ENCODE measurements at places on chromosomes 11 and 22.

DNA sequence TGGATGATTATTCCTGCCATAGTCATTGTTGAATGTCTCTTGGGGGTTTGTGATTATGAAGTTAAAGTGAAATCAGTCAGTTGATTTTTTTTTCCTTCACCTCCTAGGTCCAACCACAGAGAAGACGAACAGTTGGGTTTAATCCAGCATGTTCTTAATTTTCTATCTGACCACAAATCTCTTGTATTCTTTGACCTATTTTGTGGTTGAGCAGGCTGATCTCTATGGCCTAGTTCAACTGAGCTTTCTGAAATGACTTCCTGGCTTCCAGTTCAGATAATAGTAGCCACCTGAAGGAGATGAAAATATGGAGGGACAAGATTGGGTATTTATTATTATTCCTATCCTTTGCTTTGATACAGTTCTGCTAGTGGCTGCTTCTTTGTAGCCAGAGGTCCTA is 5.2 kb upstream of the OR56A5 start:
- DNase-seq, result no peak

GRCh38 chr11:1422481-1422880 is 32.7 kb downstream of the BRSK2 start:
- no peak for DNase-seq

GRCh38 chr11:134643115-134644012 is 231.3 kb upstream of the B3GAT1 start:
- no peak for DNase-seq

GRCh38 chr11:78965432-78965831 is 390.8 kb upstream of the NARS2 start:
- no peak for DNase-seq

DNA sequence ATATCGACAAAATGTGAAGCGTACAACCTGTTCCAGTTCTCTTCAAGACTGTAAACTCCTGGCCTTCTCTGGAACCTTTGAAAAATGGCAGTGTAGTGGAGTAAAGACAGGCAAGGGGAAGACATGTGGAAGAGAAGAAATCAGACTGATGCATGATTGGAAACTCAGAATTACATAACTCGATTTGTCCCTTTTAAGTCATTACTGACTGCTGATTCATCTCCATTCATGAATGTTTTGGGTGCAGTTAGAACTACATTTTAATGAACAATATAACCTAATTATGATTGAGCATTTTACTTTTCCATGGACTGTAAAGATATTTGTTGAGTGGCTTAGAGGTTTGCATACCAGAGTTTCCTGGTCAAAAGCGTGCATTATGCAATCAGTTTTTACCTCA is 32.9 kb downstream of the FAT3 start:
- DNase-seq, result no peak

- DNase-seq, result no peak
These were observed 316.4 kb downstream of the NTM start for GRCh38 chr11:131686836-131687235.

DNA sequence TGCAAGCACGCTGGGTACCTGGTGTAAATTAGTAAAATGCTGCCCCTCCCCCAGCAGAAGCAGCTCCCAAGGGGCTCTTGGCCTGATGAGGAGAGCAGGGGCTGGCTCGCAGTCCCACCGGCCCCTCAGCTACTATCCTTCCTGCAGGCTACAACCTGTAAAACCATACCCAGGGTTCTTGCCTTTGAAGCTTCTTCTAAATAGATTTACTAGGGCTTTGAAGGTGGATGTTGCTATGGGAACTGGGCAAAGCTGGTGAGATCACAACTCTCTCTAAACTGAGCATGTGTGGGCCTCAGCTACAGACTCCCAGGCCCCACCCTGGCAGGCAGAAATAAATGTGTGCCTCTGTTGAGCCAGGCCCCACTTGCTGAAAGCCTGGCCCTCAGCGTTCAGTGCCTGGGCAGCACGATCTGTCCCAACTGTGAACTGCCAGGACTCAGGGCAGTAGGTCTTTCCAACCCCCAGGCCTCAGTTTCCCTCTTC is 18.5 kb downstream of the CD5 start:
- DNase-seq, result peak; percentile 12

GRCh38 chr11:8356721-8357504 is 93.2 kb upstream of the LMO1 start:
- peak; percentile 8 for DNase-seq

GRCh38 chr22:31647066-31647465 is 14.9 kb downstream of the PISD start:
- DNase-seq, result no peak

GRCh38 chr11:3205261-3206155 is 13.1 kb downstream of the MRGPRG start:
- DNase-seq, result no peak

DNA sequence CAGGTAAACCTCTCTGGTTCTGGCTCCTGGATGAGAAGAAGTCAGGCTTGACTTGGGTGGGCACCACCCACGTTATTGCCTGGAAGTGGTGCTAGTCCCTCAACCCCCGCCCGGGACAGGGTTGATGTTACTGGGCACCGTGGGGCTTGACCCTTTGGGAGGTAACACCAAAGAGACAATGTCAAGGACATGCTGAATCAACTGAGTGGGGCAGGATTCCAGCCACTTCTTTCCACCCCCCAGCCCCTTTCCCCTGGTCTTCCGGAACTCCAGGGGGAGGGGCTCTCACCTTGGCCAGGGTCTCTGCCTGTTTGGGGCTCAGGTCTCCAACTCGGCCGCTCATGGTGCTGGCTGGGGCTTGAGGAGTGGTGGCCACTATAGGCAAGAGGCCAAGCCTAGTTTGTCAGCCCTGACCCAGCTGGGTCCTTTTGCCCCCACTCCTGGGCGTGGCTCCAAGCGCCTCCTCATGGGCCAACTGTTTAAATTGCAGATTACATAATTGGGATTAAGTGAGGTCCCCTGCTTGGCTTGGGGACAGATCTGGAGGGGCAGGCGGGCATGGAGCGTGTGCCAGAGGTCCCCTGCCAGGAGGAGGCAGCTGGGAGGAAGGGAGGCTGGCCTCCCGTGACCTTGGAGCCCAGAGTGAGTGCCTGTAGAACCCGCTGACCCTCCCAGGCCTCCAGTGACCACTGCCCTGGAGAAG is at the start of gene SEC14L3:
SEC14L3 (minus strand) TSS at position 402 of the 703 bp plus-strand sequence; CDS start at position 343, 59 bp downstream.
- no peak for DNase-seq

DNA sequence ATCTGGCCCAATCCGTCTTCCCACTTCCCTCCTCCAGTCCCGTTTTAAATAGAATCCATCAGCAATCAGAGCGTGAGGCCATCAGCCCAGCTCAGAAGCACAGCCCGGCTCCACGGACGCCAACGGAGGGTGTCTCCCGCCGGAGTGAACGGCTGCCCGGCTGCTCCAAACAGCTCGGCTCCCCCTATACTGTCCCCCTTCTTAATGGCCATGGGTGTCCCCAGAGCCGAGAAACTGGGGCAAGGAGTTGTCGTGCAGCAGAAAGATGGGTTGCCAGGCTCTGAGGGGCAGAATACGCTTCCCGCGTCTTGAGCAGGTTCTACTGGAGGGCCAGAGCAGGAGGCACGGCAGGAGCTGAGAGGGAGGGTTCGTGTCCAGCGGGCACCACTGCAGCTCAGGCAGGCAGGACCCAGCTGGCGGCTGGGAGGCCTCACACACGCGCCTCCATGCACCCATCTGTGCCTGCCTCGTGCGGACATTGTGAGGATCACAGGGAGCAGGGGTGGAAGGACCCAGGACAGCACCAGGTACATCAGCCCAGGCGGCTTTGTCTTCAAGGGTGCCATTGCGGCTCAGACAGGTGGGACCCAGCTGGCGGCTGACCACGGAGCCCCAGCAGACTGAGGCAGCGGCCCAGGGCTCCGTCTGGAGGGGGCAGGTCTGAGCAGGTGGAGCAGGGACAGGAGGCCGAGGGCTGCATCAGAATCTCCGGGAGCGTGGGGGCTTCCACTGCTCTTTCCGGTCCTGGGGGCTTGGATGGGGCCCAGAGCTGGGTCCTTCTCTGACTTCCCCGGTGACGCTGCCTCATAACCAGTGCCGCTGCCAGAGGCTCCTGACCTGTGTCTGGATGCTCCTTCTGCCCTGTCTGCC is 882.7 kb downstream of the BRD1 start:
- no peak for DNase-seq

GRCh38 chr22:24696551-24697001 is 77.9 kb downstream of the PIWIL3 start:
- DNase-seq, result no peak

- no peak for DNase-seq
These were observed 42.1 kb upstream of the ALX4 start for GRCh38 chr11:44351898-44352498.

GRCh38 chr11:18171377-18172000 is 1.1 kb upstream of the MRGPRX4 start:
- peak; percentile 0 for DNase-seq

DNA sequence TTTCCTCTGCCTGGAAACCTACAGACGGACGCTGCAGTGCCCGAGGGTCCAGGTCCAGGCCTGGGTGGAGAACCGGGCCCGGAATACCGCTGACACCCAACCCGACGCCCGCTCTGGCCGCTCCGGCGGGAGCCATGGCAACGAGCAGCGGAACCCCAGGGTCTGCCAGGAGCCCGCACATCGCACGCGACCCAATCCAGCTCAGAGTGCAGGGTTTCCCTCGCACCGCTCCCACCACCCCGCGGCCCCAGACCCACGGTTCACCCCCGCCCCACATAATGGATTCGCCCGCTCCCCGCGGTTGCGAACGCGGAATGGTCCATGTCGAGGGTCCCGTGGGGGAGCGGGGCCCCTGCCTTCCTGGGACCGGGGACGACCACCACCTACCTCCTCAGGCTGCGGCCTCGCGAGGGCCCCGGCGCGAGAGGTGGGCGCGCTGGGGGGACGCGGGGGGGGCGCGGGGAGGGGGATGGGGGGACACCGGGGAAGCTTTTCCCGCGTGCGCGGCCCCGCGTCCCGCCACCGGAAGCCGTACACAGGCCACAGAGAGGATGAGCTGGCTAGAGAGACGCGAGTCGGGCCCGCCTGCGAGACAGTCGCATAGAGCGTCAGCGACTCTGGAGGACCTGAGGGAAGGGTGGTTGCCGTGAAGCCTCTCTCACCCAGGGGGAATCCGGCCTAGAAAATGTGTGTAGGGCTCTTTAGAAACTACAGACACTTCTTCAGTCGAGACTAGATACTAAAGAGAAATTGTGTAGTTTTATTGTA is at the start of gene SSRP1:
SSRP1 (minus strand) TSS at position 550 of the 768 bp plus-strand sequence. CDS start 771 bp downstream, outside the sequence.
- DNase-seq, result peak; percentile 73

DNA sequence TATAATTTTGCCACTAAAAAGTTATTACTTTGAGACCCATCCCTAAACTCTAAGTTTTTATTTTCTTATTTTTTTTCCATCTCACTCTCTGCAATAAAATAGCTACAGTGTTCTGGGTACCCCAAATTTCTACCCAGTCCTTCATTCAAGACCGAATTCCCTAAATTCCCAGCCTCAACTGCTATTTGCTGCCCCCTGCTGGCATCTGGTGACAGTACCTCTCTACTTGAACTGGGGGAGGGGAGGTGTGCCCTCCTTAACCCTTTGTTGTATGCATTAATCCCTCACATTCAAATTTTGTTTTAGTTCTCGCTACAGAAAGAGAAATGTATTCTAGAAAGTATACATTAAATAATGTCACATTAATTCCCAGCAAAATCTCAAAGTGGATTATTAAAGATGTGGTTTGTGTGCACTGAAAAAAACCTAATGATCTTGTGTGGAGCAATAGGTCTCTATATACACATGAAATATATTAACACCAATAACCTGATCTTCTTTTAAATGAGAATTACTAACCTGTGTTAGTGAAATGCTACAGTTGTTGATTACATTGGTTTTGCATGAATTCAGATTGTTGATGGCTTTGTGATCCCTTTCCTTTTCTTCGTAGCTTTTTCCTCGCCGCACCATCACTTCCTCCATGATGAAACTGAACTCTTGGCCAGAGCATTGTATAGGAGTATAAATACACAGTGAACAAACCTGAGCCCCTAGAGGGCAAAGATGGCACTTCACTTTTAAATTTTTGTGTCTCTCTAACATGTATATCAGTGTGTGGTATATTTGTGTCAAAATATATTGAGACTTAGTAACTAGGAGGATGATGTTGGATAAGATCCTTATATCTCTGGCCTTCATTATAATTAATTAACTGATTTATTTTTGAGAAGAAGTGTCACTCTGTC is 590.0 kb downstream of the METTL15 start:
- DNase-seq, result no peak

DNA sequence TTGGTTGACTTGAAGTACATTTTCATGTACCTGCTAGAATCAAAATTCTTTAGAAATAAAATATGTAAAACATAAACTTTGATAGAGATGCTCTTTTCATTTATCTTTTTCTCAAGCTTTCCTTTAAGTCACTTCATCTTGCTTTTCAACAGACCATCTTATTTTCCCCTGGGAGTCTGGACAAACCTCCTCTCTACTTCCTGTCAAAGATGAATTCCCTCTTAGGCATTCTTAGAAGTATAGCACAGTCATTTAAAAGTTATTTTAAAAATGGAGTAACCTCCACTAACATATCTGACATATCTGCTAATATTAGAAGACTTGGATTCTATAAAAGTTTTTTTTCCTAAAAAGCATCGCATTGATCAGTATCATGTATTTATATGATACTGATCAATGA is 84.8 kb upstream of the PAX6 start:
- no peak for DNase-seq

DNA sequence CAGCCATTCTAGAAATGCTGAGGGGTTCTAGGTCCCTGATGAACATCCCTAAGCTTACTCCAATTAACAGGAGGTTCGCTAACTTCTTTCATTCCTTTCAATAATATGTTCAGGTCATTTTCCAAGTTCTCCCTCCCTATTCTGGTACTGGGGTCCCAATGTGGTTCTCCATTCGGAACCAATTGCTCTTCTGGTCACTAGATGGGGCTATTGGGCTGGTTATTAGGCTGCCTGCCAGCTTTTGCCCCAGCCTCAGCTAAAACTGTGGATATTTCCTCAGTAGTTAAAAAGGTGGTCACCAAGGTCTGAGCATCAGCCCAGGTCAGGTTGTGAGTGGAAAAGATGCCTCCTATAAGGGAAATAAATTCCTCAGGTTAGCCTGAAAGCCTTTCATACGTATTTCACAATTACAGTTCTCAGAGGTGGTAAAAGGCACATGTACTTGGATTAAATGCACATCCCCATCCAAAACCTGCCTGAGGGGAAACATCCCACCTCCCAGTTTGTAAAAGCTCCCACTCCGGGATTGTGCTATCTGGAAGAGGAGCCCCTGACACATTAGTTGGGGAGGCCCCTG is 161.1 kb upstream of the CCDC179 start:
- peak; percentile 1 for DNase-seq

GRCh38 chr22:36918586-36919284 is 5.3 kb downstream of the CSF2RB start:
- DNase-seq, result no peak

Measured in stromal cell of bone marrow (primary cell).